ENCODE measurements at places on chromosomes 1 and 21. TPM values are rescaled to one million over a fixed set of nuclear protein-coding genes. Genes with fewer than 3 reads are reported as not detected.

DNA sequence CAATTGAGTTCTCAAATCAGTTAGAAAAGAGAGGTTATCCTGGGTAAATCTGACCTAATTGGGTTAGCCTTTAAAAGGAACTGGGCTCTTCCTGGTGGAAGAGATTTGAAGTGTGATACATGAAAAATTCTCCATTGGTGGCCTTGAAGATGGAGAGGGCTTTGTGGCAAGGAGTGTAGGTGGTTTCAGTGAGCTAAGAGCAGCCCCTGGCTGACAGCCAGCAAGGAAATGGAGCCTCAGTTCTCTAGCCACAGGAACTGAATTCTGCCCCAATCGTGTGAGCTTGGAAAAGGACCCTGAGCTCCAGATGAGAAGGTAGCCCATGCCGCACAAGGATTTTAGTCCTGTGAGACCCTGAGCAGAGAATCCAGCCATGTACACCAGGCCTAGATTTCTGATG is 12.7 kb upstream of the HYI start:
- DNase-seq: no peak

- DNase-seq: no peak
Measured at GRCh38 chr1:2088458-2088857, 38.2 kb downstream of the PRKCZ start.

DNA sequence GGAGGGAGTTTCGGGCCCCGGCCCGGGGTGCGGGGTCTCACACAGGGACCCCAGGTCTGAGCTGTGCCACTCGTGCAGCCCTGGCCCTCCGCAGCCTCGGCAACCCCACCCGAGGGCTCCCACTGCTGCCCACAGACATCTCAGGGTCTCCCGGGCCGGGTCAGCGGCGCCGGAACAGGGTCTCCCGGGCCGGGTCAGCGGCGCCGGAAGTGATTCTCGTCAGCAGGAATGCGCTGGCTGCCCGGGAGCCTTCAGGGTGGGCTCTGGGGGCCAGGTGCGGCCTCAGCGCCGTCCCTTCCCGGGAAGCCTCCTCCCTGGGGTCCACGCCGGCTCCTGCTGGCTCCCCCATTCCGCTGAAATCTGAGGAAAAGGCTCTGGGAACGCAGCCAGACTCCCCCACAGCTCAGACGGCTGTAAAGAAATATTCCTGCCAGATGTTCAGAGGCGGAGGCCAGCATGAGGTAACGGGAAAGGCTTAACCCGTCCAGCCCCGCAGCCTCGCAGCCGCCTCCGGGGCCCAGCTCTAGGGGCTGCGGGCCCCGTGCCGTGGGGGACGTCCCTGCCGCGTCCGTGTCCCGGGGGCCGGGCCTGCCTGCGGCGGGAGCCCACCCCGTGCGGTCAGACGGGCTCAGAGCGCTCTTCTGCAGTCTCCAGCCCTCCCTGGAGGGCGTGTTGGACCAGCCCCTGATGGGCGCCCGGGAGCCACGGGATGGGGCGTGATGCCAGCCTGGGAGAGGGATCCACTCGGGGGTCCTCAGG is 8.7 kb upstream of the COL6A1 start:
- DNase-seq: peak; percentile 39

Gene ELF3
- total RNA-seq: 6.6 TPM

Gene SH2D2A
- 2.5 TPM for total RNA-seq

DNA sequence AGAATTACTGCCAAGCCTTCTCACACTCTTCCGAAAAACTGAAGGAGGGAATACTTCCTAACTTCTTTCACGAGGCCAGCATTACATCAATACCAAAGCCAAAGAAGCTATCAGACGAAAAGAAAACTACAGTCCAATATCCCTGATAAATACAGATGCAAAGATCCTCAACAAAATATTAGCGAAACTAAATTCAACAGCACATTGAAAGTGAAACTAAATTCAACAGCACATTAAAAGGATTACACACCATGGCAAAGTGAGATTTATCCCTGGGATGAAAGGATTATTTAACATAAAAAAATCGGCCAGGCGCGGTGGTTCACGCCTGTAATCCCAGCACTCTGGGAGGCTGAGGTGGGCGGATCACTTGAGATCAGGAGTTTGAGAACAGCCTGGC is 176.8 kb downstream of the FAF1 start:
- DNase-seq: no peak

Gene ZC3H12A
- 4.3 TPM for total RNA-seq

GRCh38 chr1:42974767-42975437 is 16.2 kb upstream of the SLC2A1 start:
- DNase-seq: no peak

Gene AADACL3
- total RNA-seq: not detected

DNA sequence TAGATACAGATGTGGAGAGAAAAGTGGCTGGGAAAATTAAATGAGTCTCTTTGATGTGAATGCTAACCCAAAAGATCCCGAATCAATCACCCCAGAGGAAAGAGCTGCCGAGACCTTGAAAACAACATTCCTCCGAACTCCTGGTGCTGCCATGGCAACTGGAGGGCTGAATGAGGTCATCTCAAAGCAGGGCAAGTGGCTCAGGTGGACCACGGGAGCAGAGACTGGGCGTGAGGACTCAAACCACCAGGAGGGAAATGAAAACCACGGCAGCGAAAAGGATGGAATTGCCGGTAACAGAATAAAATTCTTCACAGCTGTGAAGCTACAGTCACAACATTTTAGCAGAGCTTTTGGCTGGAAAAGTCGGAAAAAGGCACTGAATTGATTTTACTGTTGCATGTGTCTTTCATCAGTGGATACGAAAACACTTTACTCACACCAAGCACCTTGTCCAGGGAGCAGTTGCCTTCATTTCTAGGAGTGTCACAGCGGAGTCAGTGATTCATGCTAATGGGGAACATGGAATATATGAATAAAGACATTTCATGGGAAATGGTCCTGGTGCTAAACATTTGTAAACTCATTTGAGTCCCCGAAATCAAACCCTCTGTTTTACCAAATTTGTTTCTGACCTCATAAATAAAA is 23.2 kb upstream of the BECN2 start:
- DNase-seq: peak; percentile 52

Gene LCE1C
- total RNA-seq: not detected

Gene CD247
- 1.3 TPM for total RNA-seq

Gene TNFSF4
- 0.13 TPM for total RNA-seq

DNA sequence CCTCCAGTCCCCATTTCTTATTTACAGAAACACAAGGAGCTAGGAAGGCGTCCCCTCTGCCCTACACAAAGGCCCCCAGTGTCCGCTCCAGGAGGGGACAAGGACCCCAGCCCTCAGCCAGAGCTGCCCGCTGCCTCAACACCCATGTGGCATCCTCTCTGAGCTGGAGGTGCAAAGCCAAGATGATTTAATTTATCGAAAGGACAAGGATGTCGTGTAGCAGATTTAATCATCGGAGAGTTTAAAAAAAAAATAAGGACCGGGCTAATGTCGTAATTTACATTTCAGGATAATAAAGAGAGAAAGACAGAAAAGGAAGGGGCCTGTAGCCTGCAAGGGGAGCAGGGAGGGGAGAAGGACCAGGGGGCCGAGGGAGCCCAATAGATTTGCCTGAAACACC is 68.3 kb upstream of the CASZ1 start:
- no peak for DNase-seq

DNA sequence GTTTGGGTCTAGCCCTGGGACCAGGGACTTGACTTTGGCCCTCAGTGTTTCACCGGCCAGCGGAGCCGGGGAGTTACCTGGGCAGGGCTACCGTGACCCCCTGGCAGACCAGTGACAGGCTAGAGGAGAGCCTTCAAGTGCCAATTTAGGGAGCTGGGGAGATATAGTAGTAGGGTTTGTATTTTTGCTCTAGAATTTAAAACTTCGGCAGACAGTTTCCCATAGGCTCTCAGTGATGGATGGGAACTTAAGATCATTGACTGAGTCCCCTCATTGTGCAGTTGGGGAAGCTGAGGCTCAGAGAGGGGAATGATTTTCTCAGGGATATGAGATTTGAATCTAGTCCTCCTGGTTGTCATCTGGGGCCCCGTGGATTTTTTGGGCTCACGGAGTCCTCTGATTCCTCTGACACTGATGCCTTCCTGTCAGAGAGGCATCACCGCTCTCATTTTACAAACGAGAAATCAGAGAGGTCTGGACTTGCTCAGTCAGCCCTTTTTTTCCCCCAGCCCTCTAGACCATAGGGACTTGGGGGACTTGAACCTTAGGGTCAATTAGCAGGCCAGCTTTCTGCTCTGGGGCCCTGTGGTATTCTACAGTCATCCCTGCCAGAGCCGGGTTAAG is 58.3 kb upstream of the ACOT11 start:
- no peak for DNase-seq

DNA sequence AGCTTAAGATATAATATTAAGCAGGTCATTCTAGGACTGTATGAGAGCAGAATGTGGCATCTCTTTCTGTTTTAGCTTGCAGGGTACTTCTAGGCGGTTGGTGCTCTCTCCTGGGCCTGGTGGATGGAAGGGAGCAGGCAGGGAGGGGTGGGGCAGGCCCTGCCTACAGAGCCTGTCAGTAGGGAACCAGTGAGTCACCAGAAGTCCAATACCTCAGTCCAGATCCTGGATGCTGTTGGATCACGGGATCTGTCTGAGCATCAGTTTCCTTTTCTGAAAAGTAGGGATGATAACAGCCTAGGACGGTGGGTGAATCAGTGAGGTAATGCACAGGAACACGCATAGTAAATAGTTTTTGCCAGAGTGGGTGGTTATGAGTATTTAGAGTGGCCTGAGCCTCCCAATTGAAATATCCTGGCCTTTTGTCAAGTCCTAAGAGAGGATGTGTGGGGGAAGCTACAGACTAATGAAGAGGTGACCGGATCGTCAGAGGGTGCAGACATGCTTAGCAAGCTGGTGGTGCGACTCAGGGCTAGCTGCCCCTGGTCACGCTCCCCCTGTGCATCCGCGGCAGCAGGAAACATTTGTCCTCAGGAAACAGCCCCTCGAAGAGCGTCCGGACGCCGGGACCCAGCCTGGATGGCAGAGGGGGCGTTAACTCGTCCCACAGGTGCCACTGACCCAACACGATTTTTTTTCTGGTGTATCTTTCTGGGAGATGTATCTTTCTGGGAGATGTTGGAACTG is 23.9 kb downstream of the NAV1 start:
- no peak for DNase-seq

DNA sequence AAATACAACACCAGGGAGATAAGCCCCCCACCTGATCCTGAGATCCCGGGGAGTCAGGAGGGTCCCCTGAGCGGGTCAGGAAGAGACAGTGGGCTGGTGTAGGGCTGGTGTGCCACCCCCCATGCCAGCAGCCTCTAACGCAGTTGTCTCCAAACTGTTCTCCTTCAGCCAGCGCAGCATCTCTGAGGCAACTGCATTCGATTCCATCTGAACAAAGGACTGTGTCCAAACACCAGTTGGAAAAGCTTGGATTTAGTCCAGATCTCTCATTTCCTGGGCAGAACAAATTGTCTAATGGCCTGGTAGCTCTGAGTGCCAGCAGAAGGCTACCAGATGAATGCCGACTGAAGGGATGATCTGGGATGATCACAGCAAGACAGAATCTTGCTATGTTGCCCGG is 44.1 kb upstream of the EIF4G3 start:
- no peak for DNase-seq

- DNase-seq: no peak
Measured at GRCh38 chr1:53966794-53967193, 20.6 kb downstream of the LRRC42 start.

Gene DISC1
- 10.0 TPM for total RNA-seq

GRCh38 chr1:175338387-175339135 is 146.0 kb upstream of the KIAA0040 start:
- peak; percentile 6 for DNase-seq

- no peak for DNase-seq
Measured at GRCh38 chr1:113508364-113509164, 118.2 kb downstream of the MAGI3 start.

Gene HENMT1
- total RNA-seq: 1.5 TPM

GRCh38 chr21:41067709-41068108 is 100.3 kb upstream of the BACE2 start:
- DNase-seq: no peak

Gene IBA57
- total RNA-seq: 14.7 TPM

Gene RGL1
- 36.3 TPM for total RNA-seq

Gene PPIE
- 47.1 TPM for total RNA-seq

Data from thyroid gland (tissue), 4 donors.